ENCODE measurements at places on chromosomes 1 and 21. TPM values are rescaled to one million over a fixed set of nuclear protein-coding genes. Genes with fewer than 3 reads are reported as not detected.

Gene RHD
- polyA plus RNA-seq: not detected

Gene RABIF
- polyA plus RNA-seq: 7.9 TPM

Gene ATAD3C
- polyA plus RNA-seq: not detected

Gene TSPAN2
- polyA plus RNA-seq: 0.17 TPM

Measured in IMR-90 (cell line).